ENCODE measurements at places on chromosomes 7 and 10.

GRCh38 chr10:1255118-1255517 is 198.9 kb downstream of the WDR37 start:
- no peak for DNase-seq

- DNase-seq, result no peak
These were observed 19.1 kb upstream of the AKR1B1 start for GRCh38 chr7:134477954-134478353.

DNA sequence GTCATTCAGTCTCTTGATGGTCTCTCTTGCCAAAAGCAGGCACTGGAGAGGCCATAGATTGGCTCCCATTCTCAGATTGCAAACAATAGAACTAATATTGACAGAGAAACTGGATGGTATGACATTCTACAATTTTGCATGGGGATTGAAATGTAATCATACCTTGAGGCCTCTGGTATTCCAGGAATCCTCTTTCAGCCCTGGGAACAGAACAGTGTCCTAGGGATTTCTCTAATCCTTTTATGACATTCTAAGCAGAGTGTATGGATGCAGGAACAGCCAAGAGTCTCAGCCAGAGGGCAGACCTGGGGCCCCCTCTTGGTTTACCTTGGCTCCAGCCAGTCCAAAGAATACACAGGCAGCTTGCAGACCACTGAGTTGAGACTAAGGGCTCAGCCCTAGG is 206.4 kb downstream of the KCNMA1 start:
- no peak for DNase-seq

DNA sequence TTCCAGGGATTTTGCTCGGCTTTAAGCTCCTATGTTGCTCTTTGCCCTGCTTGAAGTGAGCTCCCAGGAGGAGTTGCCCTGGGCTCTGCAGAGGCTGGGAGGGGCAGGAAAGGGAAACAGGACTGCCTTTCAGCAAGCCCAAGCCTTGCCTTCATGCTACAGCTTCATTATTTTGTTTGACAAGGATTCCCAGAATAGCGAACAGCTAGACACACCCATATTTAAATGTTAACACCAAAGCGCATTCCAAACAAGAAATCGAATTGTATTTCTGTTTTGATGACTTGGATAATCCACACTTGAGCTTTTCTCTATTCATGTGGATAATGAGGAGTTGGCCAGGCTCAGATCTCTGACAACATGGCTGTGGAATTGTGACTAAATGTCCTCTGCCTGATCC is 6.3 kb downstream of the KIAA1217 start:
- DNase-seq, result no peak

- no peak for DNase-seq
These were observed 256.0 kb upstream of the TCERG1L start for GRCh38 chr10:131567279-131568162.

GRCh38 chr10:48476279-48476982 is 128.4 kb downstream of the ARHGAP22 start:
- no peak for DNase-seq

DNA sequence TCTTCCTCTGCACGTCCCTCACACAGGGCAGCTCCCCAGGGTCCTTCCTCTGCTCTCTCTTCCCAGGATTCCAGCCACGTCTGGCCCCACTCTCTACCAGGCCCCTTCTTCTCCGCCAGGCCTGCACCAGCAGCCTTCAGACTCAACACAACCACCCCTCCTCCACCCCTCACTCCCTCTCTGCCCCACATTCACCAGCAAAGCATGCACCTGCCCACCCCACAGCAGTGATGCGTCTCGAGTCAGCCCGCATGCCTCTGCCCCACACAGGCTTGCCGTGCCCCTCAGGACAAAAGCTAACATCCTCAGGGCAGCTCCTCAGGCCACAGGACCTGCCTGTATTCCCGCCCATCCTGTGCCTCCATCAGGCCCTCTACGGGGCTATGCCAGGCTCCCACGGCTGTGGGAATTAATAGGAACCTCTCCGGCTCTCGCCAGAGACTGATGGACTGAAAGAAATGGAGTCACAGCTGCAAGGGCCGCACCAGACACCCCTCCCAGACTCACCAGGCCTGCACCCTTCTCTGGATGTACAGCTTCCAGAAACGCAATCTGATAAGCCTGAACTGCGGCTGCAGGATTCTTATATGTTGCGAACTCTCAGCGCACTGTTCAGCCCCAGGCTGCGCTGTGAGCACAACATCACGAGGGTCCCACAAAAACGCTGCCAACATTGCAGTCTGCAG is 100.1 kb downstream of the CYTH3 start:
- no peak for DNase-seq

DNA sequence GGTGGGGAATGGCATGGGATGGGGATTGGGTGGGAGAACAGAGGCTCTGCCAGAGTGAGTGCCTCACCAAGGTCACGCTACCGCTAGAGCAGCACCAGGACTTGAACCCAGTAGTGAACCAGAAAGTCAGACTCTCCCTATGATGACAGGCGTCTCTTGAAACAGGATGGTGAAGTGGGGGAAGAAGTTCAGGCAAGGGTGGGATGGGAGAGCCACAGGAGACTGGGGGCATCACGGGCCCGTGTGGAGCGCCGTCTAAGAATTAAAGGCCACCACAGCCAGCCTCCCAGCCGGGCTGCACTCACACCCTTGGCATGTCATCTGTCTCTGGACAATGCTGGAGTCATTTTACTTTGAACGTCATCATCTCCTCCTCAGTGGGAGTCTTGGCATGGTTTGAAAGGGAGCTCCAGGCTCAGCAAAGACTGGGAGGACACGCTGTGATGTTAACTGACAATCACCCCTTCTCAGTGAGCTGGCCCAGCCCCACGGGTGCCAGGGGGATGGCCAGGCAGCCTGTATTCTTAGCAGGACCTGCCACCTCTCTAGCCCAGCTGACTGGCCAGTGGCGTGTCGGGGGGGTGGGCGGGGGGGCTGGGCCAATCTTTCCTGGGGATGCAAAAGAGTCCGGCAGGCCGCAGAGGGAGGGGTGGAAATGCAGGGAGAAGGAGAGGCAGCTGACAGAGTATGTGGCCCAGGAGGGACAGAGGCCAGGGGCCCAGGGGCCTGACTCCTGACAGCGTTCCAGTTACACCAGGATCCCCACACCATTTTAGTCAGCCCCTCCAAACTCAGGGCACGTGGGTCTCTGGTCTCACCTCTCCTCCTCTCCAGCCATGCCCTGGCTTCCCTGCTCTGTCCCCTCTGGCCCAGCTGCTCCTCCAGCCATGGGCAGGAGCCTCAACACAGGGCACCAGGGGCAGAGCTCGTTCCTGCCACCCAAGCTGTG is 96.2 kb downstream of the VOPP1 start:
- no peak for DNase-seq
